ENCODE measurements at places on chromosomes 5 and 9.

DNA sequence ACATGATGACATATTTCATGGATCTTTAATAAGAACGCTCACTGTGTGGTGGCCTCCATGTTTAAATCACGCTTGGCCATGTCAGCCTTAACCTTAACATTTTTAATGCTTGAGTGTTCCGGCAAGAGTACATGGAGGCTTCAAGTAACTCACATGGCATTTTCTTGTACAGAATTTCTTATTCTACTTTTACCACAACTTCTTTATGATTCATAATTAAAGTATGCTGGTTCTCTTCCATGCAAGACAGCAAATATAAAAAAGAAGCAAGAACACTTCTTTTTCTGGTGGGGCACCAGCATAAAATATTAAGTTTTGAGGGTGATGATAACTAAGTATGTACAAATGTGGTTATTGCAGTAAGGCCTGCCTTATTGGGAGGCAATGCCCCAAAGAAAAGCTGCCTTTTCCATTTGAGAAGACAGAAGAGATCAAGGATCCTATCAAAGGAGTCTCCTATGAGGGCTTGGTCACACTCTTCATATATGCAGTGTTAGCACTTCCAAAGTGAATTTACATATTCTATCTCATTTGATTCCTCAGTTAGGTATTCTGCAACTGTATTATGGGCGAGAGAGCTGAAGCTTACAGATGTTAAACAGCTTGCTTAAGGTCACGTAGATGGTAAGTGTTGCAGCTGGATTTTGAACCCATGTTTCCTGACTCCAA is 382.7 kb upstream of the MEF2C start:
- DNase-seq = no peak

- DNase-seq = no peak
Observed at GRCh38 chr5:30959238-30959637, 234.2 kb upstream of the CDH6 start.

- no peak for DNase-seq
Observed at GRCh38 chr9:76456202-76456926, 2.6 kb upstream of the GCNT1 start.

- DNase-seq = no peak
Observed at GRCh38 chr5:59152701-59153245, 569.9 kb downstream of the RAB3C start.

- peak; percentile 91 for DNase-seq
Observed at GRCh38 chr9:127698985-127699670, 7.7 kb upstream of the CFAP157 start.

Measured in glutamatergic neuron (in vitro differentiated cells).